ENCODE measurements at places on chromosomes 5 and 9.
A peak's percentile ranks its signal among the peaks of the same experiment; 100 is the strongest.

DNA sequence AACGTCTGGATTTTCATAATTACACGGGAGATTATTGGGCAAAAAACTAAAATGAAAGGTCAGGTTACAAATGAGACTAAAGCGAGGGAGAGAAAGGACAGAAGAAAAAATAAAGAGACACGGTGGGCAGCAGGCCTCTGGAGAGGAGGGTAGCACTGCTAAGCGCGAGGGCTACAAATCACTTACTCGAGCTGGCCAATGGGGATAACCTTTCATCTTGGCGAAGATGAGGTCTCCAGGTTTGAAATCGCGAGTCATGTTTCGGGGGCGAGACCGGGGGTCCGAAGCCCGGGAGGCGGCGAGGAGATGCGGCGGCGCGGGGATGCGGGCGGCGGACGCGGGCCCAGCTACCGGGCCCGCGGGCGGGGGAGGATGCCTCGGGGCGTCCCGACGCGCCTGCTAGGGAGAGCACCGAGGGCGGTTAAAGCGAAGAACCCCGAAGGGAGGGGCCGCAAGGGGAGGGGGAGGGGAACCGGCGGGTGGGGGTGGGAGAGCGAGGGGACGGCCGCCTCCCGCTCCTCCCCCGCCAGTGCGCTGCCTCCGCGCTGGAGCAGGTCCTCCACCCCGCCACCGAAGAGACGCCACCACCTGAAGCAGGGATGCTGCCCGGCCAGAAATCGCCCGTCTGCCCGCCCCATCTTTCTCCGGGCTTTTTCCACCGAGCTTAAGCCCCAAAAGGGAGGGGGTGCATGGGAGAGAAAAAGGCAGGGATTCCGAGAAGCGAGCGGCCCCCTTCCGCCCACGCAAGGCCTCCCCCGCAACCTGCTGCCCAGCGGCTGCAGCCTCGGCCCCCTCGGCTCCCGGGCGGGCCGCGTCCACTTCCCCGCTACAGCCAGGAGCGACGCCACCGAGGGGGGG, 610 bp downstream of the PSIP1 start:
- no peak for DNase-seq

- no peak for DNase-seq
Observed at GRCh38 chr5:174239718-174240117, 194.2 kb downstream of the NSG2 start.

GRCh38 chr9:70229579-70229978, 29.2 kb upstream of the SMC5 start:
- no peak for DNase-seq

GRCh38 chr5:159438092-159438491, 107.8 kb upstream of the IL12B start:
- DNase-seq, result no peak

DNA sequence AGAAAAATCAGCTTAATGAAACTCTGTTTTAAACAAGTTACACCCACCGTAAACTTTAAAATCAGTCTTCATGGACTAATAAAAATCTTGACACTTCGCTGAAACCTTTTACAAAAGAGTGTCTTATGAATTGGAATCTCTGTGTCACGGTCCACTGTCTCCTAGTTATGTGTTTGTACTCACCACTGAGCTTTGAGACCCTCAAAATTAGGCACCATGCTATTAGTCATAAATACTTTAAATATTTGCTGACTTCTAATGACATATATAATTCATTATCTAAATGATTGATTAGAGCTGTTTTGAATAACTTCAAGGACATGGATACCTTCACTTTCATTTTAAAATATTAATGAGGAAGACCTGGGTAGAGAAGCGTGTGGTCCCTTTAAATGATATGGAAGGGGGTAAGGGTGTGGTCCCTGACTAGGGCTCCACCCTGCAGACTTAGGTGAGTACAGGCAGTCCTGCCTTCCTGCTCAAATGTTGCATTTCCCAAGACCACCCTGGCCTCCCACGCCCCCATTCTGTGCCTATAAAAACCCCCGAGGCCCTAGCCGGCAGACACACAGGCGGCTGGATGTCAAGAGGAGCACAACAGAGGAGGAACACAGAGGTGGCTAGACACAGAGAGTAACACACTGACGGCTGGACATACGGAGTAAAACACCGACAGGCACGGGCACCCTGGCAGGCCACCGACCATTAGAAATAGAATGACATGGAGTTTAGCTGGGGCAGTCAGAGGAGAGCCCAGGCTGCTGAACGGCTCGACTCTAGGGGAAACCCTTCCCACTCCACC, 179.0 kb upstream of the CDH9 start:
- DNase-seq, result no peak

- DNase-seq, result no peak
Observed at GRCh38 chr5:113255579-113256386, 179.0 kb downstream of the TSSK1B start.

GRCh38 chr5:149550268-149550583, 1.0 kb downstream of the CSNK1A1 start:
- no peak for DNase-seq

DNA sequence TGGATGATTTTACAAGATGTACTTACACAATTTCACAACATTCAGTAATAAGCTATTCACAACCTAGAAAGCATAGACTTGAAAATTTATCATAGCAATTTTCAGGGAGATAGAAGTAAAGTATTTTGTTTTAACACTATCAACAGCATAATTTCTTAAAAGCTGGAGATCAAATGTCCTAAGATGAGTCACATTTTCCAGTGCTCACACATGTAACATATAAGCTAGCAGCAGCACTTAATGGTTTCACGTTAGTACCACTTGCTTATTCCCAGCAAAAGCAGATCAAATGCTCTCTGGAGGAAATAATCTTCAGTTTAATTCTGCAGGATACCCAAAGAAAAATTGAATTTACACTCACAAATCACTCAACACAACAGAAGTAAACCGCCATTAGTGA, 6.5 kb downstream of the OR13C8 start:
- DNase-seq, result no peak

GRCh38 chr9:98415782-98416181, 160.3 kb upstream of the TBC1D2 start:
- DNase-seq, result no peak

- DNase-seq, result no peak
Observed at GRCh38 chr5:93782978-93783377, 41.6 kb upstream of the POU5F2 start.

DNA sequence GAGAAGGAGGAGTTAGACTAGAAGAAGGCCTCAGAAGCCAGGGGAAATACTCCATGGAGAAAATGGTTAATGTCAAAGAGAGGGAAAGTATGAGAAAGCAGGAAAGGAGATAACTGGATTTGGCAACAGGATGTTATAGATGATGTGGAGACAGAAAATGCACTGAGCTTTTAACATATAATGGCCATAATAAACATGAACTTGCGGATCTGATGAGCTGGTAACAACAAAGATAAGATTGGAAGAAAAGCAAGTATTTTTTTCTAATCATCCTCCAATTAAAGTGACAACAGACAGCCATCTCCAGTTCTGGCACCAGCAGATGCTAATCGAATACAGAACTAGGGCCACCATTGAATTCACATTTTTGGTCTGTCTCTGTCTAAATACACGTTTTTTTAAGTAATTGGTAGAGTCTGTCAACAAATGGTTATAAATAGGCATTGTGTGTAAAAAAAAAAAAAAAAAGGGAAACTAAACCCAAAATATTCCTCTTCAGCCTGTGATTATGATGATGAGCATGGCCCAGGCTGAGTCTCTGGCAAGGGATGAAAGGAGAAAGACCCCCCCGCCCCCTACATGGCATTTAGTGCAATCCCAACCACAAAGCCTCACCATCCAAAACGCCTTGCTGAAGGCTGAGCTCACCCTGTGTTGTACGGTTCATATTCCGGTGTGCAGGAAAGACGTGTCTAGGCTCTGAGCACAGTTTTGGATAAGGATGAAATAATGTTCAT, 149.5 kb upstream of the LHFPL2 start:
- no peak for DNase-seq

DNA sequence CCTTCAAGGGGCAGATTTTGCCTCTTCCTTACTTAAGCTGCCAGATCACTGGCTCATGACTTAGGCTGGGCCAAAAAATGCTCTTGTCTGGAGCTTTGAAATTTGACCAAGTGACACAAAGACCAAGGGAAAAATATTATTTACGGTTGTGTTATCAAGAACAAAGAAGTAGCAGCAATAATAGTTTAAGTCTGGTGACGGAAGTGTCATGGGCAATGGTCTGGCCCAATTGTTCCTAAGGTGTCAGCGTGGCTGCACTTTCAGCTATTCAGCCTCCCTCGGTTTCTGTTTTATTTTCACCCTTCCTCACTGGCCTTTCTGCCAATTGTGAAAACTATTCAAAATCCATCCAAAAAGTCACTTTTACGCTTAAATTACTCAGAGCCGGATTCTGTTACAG, 185.3 kb downstream of the CDH18 start:
- DNase-seq, result no peak

- no peak for DNase-seq
Observed at GRCh38 chr5:38554861-38555260, 1.6 kb downstream of the LIFR start.

DNA sequence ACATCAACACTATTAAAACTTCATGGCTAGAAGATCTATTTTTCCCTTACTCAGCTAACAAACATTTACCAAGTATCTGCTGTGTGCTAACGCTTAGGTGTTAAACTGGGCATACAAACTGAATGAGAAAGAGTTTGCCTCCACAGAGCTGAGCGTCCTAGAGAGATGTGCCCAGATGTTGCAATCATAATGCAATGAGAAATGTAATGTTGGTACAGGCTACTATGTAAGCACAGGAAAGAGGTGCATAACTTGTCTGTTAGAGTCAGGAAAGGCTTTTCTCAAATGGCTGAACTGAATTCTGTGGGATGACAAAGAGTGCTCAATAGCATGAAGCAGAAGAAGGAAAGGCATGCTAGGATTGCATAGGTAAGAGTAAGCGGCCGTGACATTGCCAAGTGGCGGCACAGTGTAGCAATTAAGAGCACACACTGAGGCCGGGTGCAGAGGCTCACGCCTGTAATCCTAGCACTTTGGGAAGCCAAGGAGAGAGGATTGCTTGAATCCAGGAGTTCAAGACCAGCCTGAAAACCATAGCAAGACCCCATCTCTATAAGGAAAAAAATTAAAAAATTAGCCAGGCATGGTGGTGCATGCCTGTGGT, 137.8 kb downstream of the MEF2C start:
- peak; percentile 33 for DNase-seq

- DNase-seq, result no peak
Observed at GRCh38 chr9:125743682-125744428, 3.3 kb upstream of the PBX3 start.

DNA sequence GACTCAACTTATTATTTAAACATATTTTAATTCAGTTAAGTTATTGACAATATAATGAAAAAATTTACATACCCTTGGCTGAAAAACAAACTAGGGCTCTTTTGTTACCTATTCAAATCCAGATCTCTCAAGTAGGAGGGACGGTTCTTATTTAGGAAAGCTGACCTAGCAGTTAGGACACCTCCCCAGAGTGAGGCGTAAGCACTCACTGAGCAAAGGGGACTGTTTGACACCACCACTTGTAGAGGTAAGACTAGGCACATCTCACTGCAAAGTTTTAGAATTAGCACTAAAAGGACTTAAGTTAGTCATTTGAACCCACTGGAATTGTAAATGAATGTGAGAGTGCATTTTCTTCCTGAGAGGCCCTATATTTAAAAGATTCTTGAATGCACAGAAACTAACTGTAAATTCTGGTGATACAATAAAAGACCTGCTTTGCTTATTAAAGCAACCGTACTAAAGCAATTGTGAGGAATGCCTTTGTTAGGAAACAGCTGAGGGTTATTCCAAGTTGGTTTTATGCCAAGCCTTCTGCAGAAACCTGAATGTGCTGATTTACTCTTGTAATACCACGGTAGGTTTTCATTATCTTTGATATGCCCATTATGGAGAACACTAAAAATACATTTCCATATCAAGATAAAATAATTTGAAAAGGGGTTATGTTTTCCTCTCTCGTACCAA, 16.2 kb downstream of the HACD4 start:
- DNase-seq, result no peak

DNA sequence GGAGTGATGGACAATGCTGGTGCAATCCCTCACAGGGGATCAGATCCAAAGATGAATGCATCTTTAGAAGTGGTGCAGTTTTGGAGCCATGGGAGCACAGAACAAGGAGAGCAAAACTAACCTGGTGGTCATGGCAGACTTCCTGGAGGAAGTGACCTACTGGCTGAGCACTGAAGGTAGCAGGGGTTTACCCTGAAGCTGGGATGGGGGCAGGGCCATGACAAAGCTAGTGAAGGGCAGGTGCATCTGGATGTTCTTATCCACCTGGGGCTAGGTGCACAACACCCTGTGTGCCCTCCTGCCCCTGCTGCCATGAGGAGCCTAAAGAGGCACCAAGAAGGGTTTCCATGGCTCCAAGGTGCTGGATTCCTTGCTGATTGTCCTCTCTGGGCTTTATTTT, 11.5 kb upstream of the PITX1 start:
- DNase-seq, result no peak

GRCh38 chr5:180332051-180332517, 21.1 kb downstream of the GFPT2 start:
- DNase-seq, result no peak

DNA sequence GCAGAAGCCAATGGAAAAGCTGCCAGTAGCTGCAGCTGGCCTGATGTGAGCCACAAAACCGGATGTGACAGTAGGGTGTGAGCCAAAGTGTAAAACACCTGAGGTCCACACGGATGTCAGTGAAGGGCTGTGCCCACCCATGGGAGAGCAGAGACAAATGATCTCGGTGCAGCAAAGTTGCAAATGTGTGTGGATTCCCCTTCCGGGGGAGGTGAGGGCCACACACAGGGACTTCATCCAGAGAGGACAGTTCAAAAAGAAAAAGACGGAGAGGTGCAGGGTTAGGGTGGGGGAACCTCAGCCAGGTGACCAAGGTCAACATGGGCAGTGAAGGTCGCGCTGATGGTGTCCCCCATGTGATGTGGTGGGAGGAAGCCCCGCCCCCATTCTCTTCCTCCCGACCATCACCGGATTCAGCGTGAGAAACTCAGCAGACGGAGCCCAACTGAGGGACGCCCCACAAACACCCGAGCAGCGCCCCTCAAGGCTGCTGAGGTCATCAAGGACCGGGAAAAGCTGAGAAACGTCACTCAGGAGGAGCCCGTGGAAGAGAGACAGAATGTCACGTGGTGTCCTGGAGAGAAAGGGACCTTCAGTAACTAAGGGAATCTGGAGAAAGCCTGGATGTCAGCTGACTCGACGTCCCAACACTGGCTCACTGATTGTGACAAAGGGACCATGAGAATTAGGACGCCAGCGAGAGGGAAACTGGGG, 11.4 kb upstream of the PTGDS start:
- DNase-seq, result no peak

DNA sequence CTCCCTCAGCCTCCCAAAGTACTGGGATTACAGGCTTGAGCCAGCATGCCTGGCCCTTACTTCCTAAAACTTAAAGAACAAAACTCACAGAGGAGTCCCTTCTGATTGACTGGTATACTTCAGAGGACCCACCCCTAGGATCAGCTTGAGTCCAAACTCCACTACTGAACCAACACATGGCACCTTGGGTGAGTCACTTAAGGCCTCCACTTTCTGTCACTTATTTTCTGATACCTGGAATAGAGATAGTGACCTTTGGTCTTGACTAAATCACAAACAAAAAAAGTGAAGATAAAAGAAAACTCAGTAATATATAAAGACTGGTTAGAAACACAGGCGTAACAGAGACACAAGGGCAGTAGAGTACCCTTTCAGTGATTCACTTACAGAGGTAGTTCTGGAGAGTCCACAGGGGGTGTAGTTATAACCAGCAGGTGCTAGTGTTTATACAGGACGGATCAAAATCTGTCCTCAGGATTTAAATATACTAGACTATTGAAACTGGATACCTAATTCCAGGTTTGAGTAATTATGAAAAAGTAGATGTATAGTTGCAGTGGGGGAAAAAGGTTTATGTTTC, 274.3 kb upstream of the ANKRD55 start:
- no peak for DNase-seq

Data from gastrocnemius medialis (tissue), 4 donors.